ENCODE measurements at places on chromosomes 4 and X.

DNA sequence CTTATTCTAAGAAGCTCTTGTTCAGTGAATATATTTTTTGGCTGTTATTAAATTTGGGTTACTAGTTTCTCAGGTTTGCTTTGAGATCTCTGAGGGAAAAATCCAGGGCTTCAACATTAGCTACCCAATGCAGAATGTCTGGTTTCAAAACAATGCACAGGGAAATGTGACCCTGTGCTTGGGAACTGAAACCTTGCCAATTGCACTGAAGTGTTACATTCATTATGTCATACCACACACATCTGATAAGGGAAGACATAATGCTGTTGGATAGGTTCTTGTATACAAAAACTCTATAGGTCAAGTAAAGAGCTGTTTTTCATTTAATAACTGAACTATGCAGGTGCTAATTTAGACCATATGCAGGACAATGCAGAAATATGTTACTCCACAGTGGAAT, 345.3 kb upstream of the BMP3 start:
- no peak for DNase-seq

- no peak for DNase-seq
Measured at GRCh38 chr4:182063651-182064050, 179.6 kb upstream of the TENM3 start.

DNA sequence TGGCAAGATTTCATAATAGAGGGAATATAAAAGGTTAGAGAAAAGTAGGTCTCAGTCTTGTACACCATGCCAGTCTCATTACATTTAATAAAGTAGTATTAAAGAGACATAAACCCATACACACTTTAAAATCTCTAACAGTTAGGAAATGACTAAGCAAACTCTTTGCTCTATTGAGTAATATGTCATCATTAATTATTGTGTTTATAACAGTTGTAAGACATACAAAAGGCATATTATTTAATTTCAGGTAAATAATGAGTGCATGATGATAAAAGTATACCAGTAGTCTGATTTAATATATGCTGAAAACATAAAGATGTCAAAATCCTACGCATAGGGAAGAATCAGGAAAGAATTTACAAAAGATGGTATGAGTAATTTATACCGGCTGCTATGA, 31.0 kb upstream of the FGG start:
- no peak for DNase-seq

DNA sequence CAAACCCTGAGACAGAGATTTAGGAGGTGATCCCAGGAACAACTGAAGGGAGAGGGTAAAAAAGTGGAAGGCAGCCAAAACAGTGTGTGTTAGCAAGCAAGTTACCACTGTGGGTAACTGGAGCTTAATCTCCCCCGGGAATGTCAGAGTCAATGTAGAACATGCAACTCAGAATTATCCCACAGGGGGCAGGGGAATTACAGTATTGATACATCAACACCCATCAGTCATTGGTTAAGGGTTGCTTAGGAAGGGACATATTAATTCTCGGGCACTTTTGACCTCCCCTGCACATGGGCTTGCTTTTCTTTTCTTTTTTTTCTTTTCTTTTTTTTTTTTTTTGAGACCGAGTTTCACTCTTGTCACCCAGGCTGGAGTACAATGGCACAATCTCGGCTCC, 29.3 kb downstream of the CXorf58 start:
- DNase-seq: no peak

DNA sequence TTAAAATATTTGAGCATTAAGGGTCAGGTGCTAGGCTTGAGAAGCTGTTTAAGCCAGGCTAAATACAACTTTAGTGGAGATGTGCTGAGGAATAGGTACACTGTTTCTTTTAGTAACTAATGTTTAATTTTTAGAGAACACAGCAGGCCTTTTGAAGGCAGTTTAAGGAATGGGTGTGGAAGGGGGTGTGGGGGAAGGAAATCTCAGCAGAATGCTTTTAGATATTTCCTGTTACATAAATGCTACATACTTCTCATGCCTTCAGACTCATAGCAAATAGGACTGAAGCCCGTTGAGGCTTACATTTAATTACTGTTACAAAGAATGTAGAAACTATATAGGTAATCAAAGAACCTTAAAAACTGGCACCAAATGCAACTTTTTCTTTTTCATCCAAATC, 66.3 kb downstream of the WWC2 start:
- no peak for DNase-seq

DNA sequence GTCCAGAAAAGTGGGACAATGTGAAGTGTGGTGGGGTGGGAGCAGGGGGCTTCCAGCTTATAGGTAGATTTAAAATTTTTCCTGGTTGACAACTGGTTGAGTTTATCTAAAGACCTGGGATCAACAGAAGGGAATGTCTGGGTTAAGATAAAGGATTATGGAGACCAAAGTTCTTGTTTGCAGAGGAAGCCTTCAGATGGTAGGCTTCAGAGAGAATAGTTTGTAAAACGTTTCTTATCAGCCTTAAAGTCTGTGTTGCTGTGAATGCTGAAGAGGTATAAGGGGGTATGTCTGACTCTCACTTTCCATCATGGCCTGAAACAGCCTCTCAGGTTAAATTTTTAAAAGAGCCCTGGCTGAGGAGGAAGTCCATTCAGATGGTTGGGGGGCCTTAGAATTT, 20.5 kb downstream of the MGST2 start:
- no peak for DNase-seq

DNA sequence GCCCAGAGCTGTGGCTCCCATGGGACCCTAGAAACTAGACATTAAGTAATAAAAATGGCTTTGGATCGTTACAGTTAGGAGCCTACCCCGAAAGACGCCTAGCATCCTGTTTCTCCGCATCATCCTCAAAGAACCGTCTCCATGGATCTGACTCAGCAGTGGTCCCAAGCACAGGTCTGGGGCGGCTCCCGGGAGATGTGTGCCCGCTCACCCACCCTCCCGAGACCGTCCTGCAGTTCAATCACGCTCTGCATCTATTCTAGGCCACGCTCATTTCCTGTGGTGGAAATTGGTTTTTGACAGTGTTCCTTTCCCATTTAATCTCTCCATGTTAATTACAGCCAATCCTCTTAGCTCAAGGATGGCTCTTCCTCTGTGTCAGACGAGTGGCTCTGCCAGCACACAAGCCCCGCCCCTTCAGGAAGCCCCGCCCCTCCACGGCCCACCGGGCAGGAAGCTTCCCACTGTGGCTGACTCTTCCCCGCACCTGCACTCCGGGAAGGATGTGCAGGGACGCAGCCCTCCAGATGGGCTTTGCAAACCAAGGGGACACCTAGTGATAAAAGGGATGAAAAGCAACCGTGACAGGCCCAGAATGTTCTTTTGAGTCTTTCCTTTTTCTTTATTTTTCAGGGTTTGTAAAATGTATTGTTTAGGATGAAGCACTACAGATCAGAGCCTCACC, 34.5 kb upstream of the HELT start:
- peak; percentile 18 for DNase-seq

DNA sequence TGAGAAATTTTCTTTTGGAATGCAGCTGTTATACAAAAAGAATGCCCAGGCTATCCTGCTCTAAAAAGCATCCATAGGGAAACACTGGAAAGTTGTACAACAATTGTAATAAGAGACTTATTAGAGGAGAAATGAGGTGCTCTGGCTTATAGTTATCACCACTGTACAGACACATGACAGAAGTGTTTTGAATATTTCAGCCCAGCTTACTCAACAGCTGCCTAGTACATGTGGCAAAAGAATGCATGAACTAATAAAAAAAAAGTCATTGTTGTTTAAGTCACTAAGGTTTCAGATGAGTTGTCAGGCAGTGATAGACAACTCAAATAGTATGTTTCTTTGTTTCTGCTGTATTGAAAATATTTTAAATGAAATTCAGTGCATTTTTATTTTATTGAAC, 307.7 kb downstream of the GPM6A start:
- DNase-seq: no peak

GRCh38 chrX:111338095-111338698, 67.9 kb upstream of the CAPN6 start:
- no peak for DNase-seq

GRCh38 chr4:16926214-16926613, 27.8 kb upstream of the LDB2 start:
- DNase-seq: no peak

GRCh38 chr4:92265021-92265420, 38.7 kb upstream of the GRID2 start:
- no peak for DNase-seq

Measured in effector memory CD4-positive, alpha-beta T cell (primary cell).